ENCODE measurements at places on chromosomes 13 and 19.

GRCh38 chr19:8045872-8046568 lies 6.5 kb upstream of the CCL25 start:
- DNase-seq = no peak

- no peak for DNase-seq
Observed at GRCh38 chr13:20350819-20351218, 118.7 kb upstream of the GJB6 start.

DNA sequence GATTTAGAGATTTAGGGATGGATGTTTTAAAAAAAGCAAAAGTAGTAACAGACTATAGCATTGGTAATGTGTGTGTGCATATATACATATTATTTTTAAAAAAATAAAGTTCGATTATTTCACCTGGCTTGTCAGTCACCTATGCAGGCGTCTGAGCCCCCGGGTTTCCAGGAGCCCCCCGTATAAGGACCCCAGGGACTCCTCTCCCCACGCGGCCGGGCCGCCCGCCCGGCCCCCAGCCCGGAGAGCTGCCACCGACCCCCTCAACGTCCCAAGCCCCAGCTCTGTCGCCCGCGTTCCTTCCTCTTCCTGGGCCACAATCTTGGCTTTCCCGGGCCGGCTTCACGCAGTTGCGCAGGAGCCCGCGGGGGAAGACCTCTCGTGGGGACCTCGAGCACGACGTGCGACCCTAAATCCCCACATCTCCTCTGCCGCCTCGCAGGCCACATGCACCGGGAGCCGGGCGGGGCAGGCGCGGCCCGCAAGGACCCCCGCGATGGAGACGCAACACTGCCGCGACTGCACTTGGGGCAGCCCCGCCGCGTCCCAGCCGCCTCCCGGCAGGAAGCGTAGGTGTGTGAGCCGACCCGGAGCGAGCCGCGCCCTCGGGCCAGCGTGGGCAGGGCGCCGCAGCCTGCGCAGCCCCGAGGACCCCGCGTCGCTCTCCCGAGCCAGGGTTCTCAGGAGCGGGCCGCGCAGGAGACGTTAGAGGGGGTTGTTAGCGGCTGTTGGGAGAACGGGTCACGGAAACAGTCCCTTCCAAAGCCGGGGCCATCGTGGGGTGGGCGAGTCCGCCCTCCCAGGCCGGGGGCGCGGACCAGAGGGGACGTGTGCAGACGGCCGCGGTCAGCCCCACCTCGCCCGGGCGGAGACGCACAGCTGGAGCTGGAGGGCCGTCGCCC lies 840 bp upstream of the CCNA1 start:
- peak; percentile 5 for DNase-seq

DNA sequence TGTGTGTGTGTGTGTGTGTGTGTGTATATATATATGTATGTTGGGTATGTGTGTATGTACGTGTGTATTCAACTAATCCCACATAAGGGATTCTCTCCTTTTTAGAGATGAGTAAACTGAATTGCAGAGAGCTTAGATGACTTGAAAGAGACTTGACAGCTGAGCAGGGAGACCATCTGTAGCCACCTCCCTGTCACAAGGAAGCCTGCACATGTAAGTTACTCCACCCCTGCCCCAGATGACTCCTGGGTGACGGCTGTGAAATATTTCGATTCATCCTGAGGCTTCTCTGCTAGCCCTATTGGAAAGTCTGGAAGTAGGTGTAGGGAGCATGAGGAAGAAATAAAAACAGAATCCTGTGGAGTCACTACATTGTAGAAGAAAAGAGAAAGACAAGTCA lies 480.4 kb downstream of the FOXO1 start:
- DNase-seq = no peak

GRCh38 chr19:10044390-10044789 lies 31.1 kb downstream of the RDH8 start:
- DNase-seq = no peak

DNA sequence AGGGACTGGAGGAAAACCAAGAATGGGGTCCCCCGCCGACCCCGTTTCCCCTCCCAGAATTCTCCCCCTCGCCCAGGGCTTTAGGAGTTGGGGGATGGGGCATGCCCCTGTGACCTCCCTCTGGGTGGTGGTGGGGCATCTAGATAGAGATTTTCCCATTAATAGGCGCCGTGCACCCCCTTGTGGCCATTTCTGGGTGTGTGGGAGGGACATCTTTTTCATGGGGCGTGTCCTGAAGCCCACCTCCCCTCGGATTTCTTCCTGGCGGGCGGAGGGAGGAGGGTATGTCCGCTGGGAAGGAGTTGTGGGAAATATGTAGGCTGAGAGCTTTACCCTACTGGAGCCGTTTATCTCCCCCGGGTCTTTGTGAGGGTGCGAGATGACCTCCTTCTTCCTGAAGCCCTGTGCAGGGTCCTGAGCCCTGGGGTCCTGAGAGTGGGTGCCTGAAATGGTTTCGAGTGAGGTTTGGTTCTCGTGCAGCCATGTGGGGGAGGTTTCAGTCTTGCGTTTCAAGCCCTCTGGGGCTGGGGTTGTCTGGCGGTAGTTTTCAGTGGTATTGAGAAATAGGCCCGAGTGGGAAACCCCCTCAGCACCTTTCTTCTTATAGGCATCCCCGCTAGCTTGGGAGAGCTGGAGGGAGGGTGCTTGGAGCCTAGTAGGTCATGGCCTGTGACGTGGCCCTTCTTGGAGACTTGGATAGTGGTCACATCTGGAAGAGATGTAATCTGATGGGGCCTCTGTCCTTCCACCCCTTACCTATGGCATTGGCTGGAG lies 1.0 kb downstream of the PRMT1 start:
- no peak for DNase-seq

- DNase-seq = no peak
Observed at GRCh38 chr19:18587962-18588610, 512 bp upstream of the REX1BD start.

- no peak for DNase-seq
Observed at GRCh38 chr19:1854542-1855039, 6.3 kb upstream of the REXO1 start.

DNA sequence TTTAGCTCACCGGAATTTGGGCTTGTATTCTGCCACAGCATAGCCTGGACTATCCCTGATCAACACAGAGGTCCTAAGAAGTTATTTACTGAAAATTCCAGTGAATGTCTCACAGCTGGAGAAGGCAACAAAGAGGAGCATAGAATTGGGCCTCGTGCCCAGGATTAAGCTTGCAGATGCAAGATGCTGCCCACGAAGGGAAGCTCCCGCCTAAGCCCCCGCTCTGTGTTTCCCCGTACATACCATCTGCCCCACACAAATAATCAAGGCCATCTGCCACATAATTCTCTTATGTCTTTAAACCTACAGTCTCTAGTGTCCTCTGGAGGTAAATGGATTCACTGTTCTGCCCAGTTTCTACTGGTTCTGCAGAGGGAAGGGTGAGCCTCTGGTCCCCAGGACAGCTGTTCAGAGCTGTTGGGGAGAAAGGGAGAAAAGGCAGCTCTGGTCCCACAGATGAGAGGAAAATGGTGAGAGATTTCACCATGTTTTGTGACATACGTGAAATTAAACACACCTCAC lies 7.4 kb upstream of the TPP2 start:
- DNase-seq = no peak

- no peak for DNase-seq
Observed at GRCh38 chr13:113168211-113168610, 9.8 kb downstream of the PROZ start.

- DNase-seq = no peak
Observed at GRCh38 chr13:84821261-84821660, 939.0 kb upstream of the SLITRK1 start.

- DNase-seq = no peak
Observed at GRCh38 chr13:77533875-77534788, 1.4 kb upstream of the SCEL start.

DNA sequence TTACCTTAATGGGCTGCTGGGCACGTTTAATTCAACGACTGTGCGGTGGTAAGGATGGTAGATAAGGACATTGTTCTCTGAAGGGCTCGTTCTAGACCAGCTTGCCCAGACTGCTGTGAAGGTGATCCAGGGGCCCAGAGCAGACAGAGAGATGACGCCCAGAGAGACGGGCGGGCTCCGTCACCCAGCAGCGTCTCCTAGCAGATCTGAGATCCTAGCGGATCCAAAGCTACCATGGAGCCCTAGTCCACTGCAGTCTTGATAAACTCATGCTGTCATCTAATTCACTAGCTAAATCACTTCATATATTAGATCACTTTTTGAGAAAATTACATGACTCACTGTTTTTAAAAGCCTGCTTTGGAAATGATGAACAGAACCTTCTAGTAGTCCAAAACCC lies 21.5 kb downstream of the COL4A2 start:
- no peak for DNase-seq

DNA sequence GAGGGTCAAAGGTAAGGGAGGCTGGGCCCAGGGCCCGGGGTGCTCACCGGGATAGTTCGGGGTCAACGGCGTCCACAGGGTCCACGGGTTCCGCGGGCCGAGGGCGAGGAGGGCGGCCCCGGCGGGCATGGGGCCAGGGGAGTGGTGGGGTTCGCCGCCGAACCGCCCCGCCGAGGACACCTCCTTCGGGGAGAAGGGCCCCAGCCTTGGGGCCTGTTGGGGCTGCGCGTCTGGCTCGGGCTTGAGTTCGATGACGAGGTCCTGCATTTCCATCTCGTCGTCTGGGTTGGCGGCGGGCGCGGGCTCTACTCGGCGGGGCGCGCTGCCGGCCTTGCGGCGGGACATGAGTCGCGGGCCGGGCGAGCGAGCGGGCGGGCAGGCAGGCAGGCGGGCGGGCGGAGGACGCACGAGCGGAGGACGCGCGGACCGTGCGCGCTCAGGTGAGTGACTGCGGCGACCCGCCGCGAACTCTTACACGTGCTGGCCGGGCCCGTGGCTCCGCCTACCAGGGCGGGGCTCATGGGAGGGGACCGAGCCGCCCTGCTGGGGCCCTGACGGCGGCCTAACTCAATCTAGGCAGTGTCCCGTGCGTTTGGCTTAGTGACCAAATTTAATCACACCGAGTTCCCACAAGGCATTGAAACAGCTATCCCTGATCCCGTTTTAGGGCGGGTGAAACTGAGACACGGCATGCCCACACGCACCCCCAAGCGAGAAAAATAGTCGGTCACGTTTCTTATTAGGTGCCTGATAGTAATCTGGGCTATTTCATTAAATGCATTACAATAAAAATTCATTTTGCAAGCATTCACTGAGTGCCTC lies at the start of gene ZNF296:
Gene ZNF296, minus strand, starts transcription at position 450 of the 822 bp plus-strand sequence. Its CDS starts 105 bp downstream, at position 345.
- DNase-seq = no peak

- no peak for DNase-seq
Observed at GRCh38 chr13:20685092-20685491, 18.4 kb upstream of the IL17D start.

DNA sequence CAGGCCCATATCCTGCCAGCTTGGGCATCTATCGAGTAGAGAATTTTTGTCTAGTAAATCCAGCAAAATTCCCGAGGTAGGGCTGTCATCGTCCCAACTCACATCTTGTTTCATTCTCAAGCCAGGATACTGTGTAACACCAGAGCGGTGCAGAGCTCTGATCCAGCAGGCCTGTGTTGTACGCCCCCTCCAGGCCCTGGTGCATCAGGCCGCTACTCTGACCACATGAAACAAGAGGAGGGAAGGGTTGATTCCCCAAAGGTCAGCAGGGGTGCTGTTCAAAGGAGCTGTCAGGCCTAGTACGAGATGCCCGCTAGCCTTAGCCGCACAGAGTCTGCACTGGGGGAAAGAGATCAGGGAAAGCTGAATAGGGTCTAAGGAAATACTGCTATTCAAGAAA lies 276.0 kb downstream of the SLC7A1 start:
- DNase-seq = no peak

DNA sequence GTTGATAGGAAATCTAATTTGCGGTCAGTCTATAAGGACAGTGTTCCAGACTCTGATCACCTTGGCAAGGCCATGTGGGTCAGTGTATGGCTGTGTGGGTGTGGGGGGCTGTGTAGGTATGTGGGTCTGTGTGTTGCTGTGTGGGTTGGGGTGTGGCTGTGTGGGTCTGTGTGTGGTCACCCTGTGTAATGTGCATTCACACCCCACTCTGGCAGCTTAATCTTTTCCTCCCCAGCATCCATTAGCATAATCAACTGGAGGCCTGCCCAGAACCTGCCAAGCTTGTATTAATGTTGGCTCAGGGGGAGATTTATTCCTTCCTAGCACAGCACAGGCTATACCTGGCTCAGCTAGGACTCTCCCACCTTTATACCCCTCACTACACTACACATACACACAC lies 203.2 kb downstream of the TUBA3C start:
- DNase-seq = no peak

DNA sequence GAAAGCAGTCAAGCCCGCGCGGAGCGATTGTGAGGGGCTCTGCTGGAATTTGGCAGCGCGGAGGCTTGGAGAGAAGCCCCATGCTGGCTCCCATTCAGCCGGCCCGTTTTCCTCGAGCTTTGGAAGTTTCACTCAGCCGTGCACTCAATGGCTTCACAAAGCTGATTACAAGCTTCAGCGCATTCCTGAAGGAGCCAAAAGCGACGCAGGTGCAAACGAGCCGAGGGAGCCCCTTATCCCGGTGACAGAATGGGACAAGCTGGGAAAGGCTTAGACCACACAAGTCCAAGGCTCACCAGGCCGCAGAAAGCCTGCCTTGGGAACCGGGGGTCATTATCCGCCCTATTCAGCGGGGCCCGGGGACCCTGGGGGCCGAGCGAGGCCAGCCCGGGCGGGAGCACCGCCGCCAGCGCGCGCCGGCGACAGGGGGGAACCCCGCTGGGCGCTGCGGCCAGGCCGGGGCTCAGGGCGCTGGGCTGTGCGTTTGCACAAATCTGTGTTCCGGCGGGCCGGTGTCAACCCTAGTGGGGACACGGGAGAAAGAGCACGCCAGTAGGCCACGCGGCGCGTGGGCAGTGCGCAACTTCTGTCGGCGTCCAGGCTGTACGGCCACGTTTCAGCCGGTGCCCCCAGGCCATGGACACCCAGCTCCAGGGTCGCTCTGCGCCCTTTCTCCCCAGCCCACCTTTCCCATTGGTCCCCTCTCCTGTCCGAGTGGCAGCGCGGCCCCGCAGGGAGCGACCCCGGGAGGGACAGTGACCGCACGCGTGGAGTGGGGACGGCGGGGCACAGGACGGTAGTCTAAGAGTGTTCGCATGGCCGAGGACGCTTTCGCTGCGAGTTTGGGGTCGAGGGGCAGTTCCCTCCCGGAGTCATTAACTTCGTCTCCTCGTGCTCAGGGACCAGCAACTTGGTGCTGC lies 37.3 kb downstream of the SOX1 start:
- DNase-seq = no peak

GRCh38 chr19:32901504-32902161 lies 32.1 kb upstream of the SLC7A9 start:
- no peak for DNase-seq

- no peak for DNase-seq
Observed at GRCh38 chr19:2852598-2852997, 11.3 kb downstream of the ZNF555 start.

DNA sequence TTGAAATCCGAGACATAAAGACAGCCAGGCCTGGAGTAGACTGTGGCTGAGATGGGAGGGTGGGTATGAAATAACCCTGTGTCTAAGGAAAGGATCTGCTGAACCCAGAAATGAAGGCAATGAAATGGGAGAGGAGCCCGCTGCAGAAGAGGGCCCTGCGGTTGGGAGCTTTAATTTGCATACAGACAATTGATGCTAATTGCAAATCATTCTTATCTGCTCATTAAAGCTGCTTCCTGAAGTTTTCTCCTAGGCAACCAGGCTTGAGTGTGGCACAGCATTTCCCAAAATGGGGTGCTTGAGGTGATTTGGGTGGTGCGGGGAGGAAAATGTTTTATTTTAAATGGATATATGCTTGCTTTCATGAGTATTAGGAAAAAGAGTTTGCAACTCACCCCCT lies 55.4 kb downstream of the DPF1 start:
- no peak for DNase-seq

Measured in cortex of kidney (tissue), 1 donor.